ENCODE measurements at places on chromosomes 3 and 15. TPM values are rescaled to one million over a fixed set of nuclear protein-coding genes. Genes with fewer than 3 reads are reported as not detected.

GRCh38 chr15:39478996-39479395 lies 101.9 kb upstream of the THBS1 start:
- H3K4me1 ChIP-seq = no peaks in the 10 kb centered on the region
- H3K27me3 ChIP-seq = no peaks in the 10 kb centered on the region
- H3K4me3 ChIP-seq = no peak overlapping the region
- DNase-seq = no peak

- no peak overlapping the region for H3K27ac ChIP-seq
- H3K27me3 ChIP-seq = no peaks in the 10 kb centered on the region
- no peak for DNase-seq
Observed at GRCh38 chr15:38535491-38536200, 29.0 kb downstream of the RASGRP1 start.

- H3K36me3 ChIP-seq = no peaks in the 10 kb centered on the region
- H3K4me3 ChIP-seq = no peak overlapping the region
- no peaks in the 10 kb centered on the region for H3K4me1 ChIP-seq
Observed at GRCh38 chr3:192273001-192273696, 454.2 kb downstream of the FGF12 start.

GRCh38 chr3:42043099-42043813 lies 47.9 kb upstream of the TRAK1 start:
- peak; percentile 71 for DNase-seq
- H3K27me3 ChIP-seq = no peaks in the 10 kb centered on the region
- H3K4me3 ChIP-seq = no peak overlapping the region
- peak overlapping the region; percentile 75 for H3K27ac ChIP-seq
- no peaks in the 10 kb centered on the region for H3K36me3 ChIP-seq

HES1 gene
- 132 TPM for total RNA-seq

DNA sequence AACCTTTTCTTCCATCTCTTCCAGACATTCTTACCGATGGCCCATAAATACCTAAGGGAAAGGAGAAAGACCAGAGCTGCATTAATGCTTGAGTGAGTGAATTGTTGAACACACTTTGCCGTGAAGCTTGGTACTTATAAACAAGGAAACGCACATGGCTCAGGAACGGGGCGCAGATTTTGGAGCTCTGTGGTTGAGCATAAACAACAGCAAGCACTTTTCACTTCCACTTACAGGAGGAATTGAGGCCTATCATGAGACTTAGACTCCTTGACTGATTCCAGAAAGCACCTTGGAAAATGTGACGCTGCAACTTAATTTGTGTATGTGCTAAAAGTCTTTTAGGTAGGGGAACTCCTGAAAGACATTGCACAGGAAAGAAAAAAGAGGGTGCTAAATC lies 197.5 kb upstream of the FEZF2 start:
- no peak overlapping the region for H3K4me3 ChIP-seq
- H3K27ac ChIP-seq = no peak overlapping the region
- no peaks in the 10 kb centered on the region for H3K4me1 ChIP-seq
- H3K27me3 ChIP-seq = no peaks in the 10 kb centered on the region

Measured in hepatocyte (in vitro differentiated cells).